ENCODE measurements at places on chromosomes 12 and 14.

DNA sequence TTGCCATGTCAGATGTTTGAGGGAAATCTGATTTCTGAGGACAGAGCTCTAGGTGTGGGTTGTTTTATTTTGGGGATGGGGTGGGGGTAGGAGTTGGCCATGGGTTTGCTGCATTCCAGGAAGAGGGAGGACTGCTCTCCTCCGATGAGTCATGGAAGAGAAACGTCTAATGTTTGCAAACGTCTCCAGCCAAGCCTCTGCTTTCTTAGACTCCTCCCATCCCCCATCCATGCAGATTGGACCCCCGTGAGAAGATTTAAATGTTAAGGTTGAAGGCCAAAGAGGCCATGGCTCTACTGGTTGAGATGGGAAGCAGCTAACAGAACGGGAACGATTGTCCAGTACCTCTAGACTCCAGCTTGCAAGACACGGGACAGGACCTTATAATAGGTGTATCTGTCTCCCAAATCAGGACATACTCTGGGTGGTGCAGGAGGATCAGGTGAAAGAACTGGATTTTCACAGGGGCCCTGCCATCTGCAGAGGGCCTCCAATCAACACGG lies 11.4 kb upstream of the ATP2A2 start:
- peak; percentile 83 for DNase-seq

DNA sequence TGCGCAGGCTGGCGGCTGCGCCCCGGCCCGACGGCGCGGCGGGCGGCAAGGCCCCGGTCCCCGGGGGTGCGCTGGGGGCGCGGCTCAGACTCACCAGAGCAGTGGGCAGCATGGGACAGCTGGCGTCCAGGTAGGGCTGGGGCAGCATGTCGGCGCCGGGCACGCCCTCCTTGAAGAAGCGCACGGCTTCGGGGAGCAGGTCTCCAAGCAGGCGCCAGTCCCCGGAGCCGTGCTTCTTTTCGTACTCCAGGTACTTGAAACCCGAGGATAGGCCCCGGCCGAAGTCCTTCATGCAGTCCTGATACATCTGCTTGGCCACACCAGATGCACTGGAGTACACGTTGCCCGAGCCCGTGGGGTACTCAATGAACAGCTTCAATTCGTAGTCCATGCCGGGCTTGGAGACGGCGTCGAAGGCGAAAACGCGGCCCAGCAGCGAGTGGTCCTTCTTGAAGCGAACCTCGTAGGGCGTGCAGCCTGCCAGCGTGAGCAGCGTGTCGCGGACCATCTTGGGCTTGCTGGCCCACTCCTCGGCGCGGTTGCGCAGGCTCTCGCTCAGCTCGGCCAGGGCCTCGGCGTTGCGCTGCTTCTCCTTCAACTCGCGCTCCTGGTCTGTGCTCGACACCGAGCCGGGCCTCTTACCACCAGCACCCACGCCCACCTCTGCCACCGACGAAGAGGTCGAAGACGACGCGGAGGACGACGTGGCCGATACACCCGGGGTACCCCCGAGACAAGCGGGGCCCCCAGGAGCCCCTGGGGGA lies 2.2 kb downstream of the IRF2BPL start:
- DNase-seq: peak; percentile 54

DNA sequence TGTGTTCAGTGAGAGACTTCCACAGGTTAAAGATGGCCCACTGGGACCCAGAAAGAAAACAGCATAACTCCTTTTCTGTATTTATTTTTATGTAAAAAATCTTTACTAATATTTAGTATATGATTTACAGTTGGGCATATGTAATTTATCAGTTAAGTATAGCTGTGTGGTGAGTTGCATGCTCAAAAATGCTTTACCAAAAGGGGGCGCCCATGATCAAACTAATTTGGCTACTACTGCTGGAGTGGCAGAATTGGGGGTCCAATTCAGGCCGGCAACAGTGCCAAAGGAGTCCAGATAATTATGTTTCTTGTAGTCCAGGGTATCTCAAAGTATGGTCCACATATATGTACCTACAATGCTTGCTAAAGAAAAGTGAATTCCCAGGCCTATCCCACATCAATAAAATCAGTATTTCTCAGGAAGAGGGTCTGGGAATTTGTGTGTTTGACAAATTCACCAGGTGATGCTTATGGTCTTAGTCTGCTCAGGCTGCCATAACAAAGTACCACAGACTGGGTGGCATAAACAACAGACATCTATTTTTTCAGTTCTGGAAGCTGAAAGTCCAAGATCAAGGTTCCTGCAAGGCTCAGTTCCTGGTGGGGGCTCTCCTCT lies 152.0 kb downstream of the KTN1 start:
- peak; percentile 37 for DNase-seq

DNA sequence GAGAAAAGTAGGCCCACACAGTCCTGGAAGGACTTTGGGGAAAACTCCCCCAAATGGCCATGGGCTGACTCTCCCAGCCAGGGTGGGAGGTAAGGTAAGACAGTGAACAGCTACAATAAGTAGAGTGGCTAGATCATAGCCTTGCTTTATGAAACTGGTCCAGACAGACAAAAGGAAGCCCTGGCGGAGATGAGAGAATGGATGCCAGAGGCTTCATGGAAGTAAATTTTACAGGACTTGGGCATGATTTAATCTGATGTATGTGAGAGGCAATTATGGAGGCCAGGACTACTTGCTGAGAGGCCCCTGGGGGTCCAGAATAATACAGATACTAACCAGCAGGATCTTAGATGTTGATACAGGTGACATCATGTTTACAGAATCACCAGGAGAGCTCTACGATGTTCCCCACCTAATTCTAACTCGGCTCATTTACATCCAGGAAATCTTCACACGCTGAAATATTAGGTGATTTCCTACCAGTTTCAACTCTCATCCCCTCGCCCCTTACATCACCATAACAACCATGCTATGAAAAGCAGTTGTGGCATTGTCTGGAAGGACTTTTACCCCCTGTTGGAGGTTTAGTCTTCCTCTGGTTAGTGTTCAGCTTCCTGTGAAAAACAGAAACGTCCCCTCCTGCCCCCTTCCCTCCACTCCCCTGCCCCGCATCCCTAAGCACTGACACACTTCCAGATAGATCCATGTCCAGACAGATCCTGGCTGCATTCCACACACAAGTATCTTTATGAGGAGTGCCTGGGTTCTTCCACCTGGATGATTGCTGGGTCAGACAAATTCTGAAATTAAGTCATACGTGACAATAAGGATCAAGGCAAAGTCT lies 39.5 kb upstream of the NT5DC3 start:
- no peak for DNase-seq

- no peak for DNase-seq
Measured at GRCh38 chr12:56601503-56601902, 28.6 kb downstream of the BAZ2A start.

- no peak for DNase-seq
Measured at GRCh38 chr12:130710733-130711080, 5.4 kb downstream of the RIMBP2 start.

- peak; percentile 69 for DNase-seq
Measured at GRCh38 chr14:92475451-92476187, 38.0 kb upstream of the RIN3 start.

GRCh38 chr14:100467939-100468338 lies 119.3 kb downstream of the BEGAIN start:
- no peak for DNase-seq

- DNase-seq: no peak
Measured at GRCh38 chr14:93960108-93960475, 16.3 kb downstream of the ASB2 start.

- peak; percentile 60 for DNase-seq
Measured at GRCh38 chr12:1607940-1608712, 13.7 kb upstream of the FBXL14 start.

DNA sequence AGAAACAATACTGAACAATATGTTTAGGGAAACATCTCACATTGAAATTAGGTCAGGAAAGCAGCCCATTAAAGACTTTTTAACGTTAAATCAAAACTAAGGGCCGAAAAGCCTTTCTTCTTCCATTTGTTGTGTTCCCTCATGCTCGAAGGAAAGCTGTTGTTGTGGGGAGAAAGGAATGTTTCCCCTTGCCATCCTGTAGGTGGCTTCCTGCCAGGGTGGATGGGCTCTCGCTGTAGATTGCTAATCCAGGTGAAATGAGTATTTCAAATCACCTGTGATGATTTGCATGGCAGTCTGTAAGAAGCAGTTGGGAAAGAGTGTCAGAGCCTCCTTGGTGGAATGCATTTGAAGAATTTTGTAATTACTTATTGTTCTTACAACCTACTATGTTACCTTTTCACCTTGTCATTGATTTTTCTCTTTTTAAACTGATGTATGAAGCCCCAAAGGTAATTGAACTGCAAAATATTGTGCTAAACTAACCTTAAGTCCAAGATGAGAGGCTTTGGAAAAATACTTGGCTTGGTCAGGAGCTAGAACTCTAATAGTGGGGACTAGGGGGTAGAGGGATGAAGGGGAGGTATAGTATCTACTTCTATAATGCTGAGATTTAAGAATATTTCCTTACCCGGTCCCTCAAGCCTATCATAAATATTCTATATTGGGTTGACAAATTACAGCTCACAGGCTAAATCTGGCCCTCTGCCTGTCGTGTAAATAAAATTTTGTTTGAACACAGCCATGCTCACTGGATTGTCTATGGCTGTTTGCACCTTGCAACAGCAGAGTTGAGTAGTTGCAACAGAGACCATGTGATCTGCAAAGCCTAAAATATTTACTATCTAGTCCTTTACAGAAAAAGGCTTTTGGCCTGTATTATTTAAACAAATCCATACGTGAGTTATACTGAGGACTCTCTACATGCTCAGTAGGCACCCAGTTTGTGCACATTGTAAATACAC lies 7.7 kb upstream of the DCP1B start:
- DNase-seq: peak; percentile 43

Measured in fibroblast of villous mesenchyme (primary cell).